ENCODE measurements at places on chromosomes 6 and 20.

GRCh38 chr6:154276810-154277628 lies 79.6 kb downstream of the IPCEF1 start:
- DNase-seq: no peak

DNA sequence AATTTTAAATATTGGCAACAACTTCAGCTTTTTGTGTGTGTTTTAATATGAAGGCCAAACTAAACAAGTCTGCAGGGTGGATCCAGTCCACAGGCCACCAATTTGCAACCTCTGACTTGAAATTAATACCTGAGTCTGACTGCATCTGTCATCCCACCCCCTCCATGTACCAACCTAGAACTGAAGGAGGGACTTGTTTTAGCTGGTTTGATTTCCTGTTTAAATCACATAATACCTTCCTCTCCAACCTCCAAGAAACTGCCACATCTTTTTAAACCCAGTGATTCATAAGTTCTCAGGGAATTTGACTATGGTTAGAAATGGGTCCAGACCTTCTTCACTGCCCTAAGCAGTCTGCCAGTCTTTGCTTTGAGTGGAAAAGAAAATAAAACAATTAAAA lies 21.6 kb downstream of the RNF8 start:
- no peak for DNase-seq

DNA sequence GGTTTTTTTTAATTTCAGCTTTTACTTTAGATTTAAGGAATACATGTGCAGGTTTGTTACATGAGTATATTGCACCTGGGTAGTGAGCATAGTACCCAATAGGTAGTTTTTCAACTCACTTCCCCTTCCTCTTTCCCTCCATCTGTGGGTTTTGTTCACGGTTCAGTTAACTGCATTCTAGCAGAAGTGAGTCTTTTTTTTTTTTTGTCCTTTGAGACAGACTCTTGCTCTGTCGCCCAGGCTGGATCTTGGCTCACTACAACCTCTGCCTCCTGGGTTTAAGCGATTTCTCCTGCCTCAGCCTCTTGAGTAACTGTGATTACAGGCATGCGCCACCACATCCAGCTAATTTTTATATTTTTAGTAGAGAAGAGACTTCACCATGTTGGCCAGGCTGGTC lies 8.7 kb downstream of the UBR2 start:
- DNase-seq: no peak

DNA sequence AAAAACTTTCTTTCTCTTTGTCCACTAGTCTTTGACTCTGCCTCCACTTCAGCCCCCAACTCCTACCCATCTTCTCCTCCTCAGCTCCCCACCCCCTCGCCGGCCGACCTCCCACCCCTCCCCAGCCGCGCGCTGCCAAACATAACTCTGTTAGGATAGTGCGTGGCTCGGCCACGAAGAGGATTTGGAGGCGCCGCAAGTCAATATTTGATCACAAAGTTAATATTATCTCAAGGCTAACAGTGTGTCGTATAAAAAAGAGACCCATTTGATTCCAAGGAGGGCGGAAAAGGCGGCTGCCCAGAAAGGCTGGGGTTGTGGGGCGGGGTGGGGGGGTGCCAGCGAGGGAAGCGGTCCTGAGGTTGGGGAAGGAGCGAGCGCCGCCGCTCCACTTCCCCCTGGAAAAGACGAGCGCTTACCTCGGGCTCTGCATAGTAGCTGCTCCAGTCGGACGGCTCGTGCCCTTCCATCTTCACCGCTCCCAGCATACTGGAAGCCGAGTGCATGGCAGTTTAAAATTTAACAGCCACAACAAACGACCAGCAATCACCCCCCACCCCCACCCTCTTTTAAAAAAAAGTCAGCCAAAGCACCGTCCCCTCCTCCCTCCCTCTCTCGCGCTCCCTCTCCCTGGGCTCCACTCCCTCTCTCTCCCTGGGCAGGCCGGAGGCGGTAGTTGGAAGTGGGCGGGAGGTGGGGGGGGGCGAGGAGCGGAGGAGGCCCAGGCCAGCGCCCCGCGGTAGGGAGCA lies 425 bp downstream of the FOXA2 start:
- no peak for DNase-seq

- no peak for DNase-seq
Measured at GRCh38 chr6:77292564-77293546, 170.4 kb downstream of the HTR1B start.

- DNase-seq: no peak
Measured at GRCh38 chr6:39840781-39841180, 48.6 kb downstream of the DAAM2 start.

DNA sequence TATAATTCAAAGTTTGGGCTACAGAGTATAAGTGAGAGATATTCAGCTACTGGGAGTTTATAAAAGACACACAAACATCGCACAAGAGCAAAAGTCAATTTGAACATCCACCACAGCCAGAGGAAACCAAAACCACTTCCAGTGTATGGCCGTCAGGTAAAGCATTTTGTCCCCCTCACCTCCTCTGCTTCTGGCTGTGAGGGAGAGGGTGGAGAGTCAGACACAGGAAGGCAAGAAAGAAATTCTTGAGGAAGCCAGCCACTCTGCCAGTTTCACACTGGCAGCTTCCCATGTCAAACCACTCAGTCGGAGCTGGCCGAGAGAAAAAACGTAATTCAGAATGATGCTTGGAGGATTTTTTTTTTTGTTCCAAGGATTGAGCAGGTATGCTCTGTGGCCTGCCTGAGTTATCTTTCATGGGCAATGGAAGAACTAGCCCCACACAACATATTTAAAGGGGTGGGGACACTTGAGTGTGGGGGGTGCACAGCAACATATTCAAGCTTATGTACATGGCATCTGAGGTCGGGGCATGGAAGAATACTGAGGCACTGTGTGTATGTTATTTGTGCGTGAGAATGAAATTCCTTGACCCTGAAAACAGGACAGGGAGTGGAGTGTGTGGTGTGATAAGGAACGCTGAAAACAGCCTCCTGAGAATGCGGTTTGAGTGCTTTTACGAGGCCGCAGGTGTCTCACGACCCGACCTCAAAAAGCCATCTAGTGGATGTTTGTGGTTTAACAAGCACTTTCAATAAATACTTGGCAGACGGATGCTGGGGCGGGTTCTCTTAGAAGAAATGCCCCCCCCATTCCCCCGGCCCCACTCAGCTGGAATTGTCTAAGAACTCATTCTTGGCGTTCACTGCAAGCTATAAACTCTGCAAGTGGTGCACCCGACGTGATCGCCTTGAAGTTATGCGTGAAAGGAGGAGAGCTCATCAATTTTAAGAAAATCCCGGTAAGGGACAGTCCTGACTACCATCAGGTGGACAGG lies 27.5 kb upstream of the ZBTB22 start:
- DNase-seq: peak; percentile 21

GRCh38 chr6:70107852-70108629 lies 194.8 kb downstream of the COL9A1 start:
- no peak for DNase-seq

DNA sequence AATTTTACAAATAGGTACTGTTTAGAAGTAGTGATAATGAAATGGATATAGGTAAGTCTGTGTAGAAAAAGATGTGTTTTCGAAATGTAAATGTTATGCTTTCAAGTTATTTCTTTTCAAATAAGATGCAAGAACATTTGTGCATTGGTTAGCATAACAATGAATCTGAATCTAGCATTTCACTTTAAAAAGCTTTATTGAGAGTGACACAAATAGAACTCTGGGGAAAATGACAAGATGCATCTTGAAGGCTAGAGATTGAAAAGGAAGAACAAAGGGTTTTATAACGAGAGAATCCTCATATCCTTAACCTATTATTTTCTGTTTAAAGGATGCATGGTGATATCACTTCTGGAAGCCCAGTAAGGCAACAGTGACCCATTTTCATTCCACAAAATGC lies 639.9 kb upstream of the PTCHD4 start:
- no peak for DNase-seq

DNA sequence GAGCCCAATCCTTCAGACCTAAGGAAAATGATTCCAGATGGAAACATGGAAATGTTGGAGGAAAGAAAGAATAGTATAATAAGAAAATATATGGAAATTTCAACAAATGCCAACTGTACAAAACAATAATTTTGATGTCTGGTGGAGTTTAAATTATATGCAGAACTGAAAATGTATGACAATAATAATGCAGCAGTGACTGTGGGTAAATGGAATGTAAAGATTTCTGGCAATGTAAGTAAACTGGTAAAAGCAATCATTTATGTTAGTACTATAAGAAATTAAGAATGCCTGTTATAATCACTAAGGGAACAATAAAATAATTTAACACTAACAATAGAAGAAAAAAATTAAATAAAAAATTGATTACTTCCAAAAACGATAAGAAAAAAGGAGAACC lies 89.0 kb downstream of the EDN1 start:
- DNase-seq: no peak

DNA sequence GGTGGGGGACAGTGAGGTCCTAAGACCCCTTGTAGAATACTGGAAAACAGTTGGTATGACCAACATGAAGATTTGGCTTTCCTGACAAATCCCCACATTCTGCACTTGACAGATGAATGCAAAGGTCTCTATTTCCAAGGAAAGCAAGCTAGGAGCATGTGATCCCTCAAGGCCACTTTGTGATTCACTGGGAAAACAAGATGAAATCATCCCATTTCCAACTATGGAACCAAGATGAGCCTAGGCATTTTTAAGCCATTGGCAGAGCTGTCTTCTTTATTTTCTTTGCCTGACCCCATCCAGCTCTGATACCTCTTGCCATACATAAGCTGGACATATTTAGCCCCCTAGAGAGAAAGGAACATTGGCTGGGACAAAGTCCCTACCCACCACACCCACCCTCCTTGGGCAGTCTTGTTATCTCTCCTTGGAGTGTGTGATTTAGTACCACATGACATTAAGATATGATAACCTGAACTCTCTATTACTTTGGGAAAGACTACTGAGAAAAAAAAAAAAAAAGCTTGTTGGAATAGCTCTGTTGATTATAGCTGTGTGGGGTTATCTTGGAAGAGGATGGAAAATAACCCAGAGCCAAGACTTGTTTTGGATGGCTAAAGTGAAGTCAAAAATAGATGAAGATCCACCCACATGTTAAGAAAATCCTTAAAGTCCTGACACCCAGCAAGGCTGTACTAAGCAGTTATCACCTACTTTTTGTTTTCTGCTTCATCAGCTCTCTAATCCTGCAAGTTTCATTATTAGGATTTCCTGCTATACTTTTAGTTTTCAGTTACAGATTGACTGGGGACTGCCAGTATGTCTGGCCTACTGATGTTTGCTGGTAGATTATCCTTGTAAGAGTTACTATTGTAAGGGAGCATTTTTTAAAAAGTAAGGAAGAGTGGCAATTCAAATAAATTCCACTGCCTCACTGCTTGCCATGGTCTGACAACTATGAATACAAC lies 90.1 kb upstream of the PREP start:
- no peak for DNase-seq

Measured in posterior cingulate gyrus (tissue), 11 donors.